A673 (cell line): ENCODE measurements at places on chromosomes 7 and 10. TPM values are rescaled to one million over a fixed set of nuclear protein-coding genes. Genes with fewer than 3 reads are reported as not detected.
A peak's percentile ranks its signal among the peaks of the same experiment; 100 is the strongest.

- no peak for DNase-seq
These were observed 12.8 kb downstream of the CPXM2 start for GRCh38 chr10:123878666-123879303.

DNA sequence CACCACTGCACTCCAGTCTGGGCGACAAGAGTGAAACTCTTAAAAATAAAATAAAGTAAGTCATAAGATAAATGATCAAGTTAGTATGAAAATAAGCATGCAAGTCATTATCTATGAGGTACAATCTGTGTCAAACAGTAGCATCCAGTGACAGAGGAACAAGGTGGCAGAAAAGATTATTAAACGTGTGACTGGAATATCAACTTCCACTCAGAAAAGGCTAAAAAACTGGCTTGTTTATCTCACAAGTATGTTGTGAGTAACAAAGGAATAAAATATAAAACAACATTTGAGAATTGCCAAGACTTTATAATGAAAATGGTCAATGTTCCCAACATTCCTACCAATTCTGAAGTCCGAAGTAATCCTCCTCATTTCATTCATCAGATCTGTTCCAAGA is 30.3 kb downstream of the ITGB1 start:
- DNase-seq, result no peak

DNA sequence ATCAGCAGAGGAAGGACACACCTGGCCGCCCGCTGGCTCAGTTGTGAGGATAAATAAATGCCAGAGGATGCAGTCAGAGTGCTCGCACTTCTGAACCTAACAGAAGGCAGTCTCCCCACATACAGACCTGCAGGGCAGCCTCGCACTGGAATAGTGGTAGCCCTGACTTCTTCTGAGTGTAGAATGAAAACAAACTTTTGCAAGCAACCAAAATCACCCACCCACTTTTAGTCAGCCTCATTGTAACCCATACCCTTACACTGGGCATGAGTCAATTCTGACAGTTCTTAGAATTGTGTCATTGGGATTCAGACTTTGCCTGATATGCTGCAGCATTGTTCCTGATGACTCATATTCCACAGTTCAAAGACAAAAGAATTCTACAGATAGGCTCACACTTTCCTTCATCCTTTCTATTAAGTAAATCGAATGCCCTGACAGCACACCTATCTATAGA is 167.0 kb upstream of the CDK1 start:
- DNase-seq, result peak; percentile 45

DNA sequence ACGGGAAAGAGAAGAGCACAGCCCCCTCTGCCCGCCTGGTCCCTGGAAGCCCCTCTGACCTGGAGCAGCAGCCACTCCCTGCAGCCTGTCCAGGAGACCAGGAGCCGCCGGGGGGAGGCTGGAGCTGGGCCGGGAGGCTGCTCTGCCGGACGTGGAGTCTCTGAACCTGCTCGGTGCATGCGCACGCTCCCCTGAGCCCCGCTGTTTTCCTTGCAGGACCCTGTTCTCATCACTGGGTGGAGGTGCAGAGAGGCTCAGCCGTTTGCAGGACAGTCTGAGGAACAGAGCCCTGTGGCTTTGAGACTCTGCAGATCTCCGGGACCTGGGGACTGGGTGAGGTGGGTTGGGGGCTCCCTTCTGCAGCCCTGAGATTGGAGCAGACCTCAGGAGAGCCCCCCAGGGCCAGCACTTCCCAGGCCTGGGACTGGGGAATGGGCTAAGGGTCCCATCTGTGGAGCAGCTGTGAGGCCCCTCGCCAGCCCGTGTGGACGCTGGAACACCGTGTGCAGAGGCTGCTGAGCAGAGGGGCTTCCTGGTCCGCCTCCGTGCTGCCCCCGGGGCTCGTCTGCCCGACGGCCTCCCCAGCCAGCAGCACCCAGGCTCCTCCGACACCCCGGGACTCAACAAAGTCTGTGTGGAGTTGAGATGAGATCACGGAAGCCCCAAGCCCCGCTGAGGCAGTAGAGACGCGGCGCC is 48.5 kb upstream of the ADGRA1 start:
- DNase-seq, result no peak

GRCh38 chr10:12327074-12327473 is 22.3 kb upstream of the CAMK1D start:
- no peak for DNase-seq

GRCh38 chr10:124180947-124181549 is 87.7 kb upstream of the CHST15 start:
- no peak for DNase-seq

DNA sequence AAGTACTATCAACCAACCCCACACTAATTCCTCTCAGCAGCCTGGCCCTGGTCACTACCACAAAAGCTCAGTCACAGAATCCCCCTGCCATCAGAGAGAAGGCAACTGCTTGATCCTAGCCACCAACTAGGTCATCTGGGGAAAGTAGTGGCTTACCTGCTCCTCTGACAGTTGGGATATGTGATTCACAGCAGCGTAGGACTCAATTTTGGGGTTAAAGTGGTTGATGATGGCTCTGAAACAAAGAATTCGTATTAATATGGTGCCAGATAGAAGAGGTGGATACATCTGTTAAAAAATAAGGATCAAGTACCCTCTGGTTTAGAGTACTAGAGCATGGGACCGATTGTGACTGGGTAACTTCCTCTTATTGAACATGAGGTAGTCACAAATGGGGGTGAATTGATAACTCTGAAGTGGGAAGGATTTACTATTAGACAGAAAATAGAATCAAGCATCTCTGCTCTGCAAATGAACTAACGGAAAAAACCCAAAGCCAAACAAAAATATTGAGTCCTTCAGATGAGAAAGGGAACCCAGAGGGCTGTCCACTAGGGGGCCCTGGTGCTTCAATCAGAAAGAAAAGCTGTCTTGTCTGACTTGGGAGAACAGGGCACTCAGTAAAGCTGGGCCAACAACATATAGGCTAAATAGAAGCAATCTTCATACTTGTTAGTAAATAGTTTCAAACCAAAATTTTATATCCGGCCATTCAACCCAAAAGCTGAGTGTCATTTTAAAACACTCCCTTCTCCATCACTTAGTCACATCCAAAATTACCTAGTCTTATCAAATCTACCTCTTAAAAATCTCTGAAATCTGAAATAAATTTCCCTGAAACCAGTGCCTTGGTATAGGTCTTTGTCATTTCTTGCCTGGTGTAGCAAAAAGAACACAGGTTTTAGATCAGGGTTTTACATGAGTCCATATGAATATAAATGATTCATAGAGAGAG is 45.9 kb upstream of the KCNIP2 start:
- peak; percentile 83 for DNase-seq

- no peak for DNase-seq
These were observed 9.5 kb upstream of the ZNF862 start for GRCh38 chr7:149828357-149829309.

- no peak for DNase-seq
These were observed 232.8 kb downstream of the KCND2 start for GRCh38 chr7:120505770-120506169.

- no peak for DNase-seq
These were observed 808.8 kb downstream of the GRM8 start for GRCh38 chr7:126443951-126444350.

DNA sequence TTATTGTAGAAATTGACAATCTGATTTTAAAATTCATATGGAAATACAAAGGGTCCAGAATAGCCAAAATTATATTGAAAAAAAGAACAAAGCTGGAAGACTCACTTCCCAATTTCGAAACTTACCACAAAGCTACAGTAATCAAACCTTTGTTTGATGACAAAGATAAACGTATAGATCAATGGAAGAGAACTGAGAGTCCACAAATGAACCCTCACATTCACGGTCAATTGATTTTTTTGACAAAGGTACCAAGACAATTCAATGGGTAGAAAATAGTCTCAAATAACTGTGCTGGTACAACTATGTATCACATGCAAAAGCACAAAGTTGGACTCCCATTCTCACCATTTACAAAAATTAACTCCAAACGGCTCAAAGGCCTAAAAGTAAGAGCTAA is 8.7 kb downstream of the KPNA7 start:
- no peak for DNase-seq

DNA sequence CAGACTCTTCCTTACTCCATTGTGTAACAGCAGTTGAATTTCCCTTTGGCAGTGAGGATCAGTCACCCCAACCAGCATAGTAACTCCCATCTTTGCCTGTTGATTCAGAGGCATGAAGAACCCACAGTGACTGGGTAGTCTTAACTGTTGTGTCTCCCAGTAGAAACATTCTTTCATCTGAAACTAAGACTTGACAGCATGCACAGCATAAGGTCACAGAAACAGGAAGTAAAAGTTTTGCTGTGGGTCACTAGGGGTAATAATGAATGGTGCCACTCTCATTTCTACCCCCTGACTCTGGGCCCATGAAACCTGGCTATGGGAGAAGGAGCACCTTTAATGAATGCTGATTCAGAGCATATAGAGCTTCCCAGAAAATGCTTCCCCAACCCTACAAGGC is 8.3 kb upstream of the FRMPD2 start:
- no peak for DNase-seq

- no peak for DNase-seq
These were observed 42.2 kb downstream of the GPR85 start for GRCh38 chr7:113044394-113044793.

GRCh38 chr10:106341356-106341755 is 823.1 kb downstream of the SORCS1 start:
- DNase-seq, result no peak

DNA sequence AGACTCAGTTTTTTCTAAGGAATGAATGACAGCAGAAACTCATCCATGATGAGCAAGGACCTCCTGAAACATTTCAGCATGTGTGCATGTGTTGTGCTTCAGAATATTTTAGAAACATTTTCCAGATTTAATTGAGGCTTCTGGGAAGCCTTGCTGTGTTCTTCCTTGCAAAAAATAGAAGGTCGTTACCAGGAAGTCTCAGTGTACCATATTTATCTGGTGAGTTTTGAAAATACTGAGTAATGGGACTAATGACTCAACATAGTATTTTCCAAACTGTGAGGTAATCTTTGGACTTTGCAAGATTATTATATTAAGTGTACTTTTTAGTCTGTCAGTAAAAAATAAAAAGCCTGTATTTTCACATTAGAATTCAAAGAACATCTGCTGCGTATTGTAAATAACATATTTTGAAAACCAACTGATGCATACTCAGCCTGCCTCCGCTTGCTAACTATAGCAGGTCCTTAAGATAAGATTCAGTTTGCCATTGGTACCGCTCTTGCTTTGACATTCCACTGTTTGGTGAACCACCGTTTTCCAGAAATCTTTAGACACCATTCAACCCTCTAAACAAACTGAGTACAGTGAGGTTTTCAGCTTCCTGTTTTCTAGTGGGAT is 739.6 kb upstream of the GALNT17 start:
- DNase-seq, result no peak

DNA sequence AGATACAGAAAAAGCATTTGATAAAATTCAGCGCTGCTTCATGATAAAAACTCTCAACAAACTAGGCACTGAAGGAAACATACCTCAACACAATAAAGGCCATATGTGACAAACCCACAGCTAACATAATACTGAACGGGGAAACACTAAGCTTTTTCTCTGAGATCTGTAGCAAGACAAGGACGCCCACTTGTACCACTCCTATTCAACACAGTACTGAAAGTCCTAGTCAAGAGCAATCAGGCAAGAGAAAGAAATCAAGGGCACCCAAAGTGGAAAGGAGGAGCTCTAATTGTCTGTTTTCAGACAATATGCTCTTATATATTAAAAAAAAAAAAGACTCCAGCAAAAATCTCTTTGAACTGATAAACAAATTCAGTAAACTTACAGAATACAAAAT is 13.3 kb downstream of the DIP2C start:
- DNase-seq, result no peak

DNA sequence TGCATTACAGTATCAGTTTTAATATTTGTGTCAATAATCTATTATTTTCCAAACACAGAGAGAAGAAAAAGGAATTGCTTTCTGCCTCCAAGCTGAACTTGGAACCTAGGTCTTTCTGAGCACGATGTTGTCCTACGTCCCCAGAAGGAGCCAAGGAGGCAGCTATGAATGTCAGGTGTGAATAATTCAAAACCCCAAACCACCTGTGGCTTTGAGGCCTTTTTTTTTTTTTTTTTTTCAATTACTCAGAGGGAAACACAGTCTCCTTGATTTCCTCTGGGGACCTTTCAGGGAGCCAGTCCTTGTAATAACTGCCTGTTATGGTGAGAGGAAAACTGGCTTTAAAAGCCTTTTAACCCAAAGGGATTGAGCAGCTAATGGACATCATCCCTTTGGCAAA is 8.3 kb downstream of the GPR85 start:
- DNase-seq, result no peak

DNA sequence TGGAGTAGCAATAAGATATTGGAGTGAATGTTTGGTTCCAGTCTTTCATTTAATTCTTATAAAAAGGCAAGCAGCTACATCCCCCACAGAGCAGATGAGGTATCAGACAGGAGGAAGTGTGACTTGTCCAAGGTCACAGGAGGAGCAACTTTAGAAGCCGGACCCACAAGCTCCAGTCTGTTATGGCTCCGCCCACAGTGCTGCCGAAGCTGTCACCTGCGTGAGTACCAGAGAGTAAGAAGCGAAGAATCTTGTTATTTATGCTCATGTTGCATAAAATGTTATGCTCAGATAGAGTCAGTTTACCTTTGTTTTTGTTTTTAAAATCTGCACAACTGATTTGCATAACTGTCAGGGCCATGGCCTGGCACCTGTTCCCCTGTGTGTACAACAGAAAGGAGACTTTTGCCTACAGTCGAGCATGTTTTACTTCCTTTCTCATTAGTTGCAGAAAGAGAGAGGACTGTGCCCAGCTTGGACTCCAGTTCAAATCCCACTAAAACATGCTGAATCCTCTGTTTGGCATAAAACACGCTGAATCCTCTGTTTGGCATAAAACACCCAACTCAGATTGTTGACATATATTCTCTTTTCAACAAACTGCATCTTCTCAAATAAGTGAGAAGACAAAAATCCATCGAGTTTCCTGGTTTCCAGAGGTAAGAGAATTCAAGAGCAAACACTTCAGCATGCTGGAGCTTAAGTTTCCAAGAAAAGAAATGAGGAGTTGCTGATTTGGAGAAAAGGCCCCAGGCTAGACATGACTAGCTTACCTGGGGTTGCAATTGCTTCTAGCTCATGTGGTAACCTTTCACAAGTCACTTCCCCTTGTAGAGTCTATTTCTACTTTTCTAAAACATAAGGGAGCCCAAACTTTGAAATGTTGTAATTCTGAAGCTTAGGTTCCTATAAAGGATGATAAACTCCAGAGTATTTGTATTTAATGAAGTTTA is 409.8 kb upstream of the ZMIZ1 start:
- DNase-seq, result no peak

- DNase-seq, result no peak
These were observed 385.5 kb downstream of the SEMA3D start for GRCh38 chr7:84801396-84801795.

- peak; percentile 67 for DNase-seq
These were observed 5.8 kb upstream of the C1GALT1 start for GRCh38 chr7:7176406-7177043.

GRCh38 chr7:83528925-83529423 is 120.0 kb downstream of the SEMA3E start:
- no peak for DNase-seq

BTBD16 gene
- total RNA-seq, result not detected in 2 replicates

GPR37 gene
- 0.42 and 0.67 TPM in 2 replicates for total RNA-seq

GSAP gene
- 0.15 TPM in 2 replicates for total RNA-seq

SNX13 gene
- total RNA-seq, result 28.4 and 31.2 TPM in 2 replicates

MAGI2 gene
- total RNA-seq, result 0.34 and 0.57 TPM in 2 replicates

C1QL3 gene
- not detected in 2 replicates for total RNA-seq
